Left colon (tissue), 2 donors: ENCODE measurements at places on chromosomes 7 and 10. TPM values are rescaled to one million over a fixed set of nuclear protein-coding genes. Genes with fewer than 3 reads are reported as not detected.

PDE6C gene
- not detected for total RNA-seq

DNA sequence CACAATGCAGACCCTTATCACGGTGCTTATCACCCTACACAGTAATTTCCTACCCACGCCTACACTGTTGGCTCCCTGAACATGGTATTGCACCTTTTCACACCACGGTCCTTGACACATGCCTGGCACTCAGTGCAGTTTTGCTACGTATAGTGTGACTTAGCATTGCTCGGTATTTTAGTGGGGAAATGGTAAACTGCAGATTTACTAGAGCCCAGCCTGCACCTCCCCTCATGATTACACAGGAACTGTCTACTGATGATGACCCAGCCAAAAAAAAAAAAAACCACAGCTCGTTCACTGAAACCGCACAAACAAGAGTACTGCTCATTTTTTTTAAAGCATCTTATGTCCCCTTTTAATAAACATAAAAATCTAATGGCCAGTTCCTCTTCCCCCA, 124.2 kb upstream of the ZNF746 start:
- DNase-seq: no peak

DNA sequence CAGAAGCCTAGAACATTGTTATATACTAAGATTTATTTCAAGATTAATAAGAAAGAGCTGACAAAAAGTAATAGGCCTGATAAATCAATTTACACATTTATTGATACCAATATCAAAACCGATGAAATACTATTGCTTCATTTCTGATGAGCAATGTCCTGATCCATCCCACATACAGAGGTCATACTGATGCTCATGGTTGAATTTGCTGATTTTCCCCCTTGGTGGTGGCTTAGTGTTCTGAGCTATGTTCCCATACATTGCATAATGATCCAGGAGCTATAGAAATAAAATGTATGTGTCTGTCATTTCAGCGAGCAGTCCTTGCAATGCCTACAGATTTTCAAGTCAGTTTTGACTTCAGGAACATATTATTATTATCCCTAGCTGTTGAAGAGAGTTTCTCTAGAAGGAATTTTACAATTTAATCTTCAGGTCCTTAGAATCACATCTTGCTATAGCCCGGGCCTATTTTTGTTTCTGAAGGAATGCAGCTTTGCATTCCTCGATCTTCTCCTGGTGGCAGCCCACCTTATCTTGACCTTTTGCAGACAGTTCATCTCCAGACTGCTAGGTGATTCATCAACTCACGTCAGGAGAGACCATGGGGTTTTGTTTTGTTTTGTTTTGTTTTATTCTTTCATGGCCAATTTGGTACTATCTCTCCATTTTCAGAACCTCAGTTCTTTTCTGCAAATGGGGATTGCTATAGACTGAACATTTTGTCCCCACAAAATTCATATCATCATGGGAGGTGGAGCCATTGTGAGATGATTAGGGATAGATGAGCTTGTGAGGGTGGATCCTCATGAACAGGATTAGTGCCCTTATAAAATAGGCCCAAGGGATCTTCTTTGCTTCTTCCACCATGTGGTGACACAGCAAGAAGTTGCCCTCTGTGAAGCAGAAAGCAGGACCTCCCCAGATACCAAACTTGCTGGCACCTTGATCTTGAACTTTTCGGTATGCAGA, 465.6 kb upstream of the IGFBP3 start:
- DNase-seq: no peak

DNA sequence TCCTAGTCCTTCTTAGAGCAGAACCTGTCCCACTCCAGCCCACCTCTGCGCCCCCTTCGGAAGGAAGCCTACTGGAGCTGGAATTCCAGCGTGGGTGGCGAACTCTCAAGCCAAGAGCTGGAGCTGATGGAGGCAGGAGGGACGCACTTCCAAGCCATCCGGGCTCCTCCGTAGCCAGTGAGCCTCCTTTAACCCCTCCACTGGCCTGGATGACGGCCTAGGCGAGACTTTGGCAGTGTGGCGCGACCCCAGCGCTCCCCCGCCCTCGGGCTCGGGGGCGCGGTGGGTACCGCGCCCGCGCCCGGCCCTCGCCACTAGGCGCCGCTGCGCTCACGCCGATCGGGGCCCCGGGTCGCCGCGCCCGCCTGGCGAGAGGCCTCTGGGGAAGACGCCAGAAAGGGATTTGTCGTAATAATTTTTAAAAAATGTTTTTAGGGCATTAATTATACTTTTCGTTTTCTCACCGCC, 5.1 kb upstream of the EMX2 start:
- no peak for DNase-seq

RABGEF1 gene
- 25.3 TPM for total RNA-seq

DNA sequence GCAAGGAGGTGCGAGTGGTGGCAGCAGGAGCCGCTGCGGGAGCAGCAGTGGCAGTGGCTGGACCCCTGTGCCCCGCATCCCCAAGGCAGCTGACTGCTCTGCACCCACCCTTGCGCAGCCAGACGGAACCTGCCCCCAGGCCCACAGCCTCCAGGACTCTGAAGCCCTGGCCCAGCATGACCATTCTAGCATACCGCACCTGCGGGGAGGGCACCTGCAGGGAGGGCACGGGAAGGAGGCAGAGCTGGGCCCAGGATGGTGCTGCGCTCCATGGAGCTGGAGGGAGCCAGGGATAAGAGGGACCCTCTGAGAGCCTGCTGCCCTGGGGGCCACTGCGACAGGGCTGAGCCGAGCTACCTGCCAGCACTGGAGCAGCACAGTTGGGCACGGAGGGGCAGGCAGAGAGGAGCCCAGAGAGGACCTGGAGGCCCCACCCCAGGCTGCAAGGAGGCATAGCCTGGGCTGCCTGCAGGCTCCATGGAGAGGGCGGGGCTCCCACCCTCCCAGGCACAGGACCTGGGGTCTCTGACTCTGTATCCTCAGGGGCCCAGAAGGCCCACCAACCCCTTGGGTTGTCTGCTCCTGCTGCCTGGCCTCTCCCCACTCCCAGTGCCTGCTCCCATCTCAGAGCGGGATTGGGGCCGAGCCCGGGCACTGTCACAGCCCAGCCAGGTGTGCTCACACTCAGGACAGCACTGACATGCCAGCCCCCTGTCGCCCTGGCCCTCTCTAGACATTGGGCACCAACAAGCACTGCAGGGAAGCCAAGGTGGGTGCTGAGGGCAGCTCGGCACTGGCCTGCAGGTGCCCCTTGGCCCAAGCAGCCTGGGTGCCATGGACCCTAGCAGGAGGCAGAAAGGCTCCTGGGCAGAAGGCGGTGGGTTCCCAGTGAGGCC, 87.6 kb downstream of the HTR7 start:
- DNase-seq: no peak

TCAF1 gene
- 44.4 TPM for total RNA-seq

DNA sequence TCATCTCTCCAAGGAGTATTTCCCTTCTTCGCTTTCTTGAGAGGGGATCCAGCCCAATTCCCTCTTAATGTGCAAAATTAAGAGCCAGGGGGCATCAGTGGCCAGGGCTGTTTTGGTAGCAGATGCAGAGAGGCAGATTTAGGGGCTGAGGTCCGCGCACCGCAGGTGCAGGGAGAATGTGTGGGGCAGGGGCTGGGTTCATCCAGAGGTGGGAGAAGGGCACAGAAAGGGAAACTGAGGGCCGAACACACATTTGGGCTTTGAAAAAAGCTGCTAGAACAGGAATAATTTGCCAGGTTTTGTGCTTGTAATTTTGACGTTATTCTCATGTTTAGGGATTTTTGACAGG, 6.5 kb upstream of the SHH start:
- no peak for DNase-seq

PON1 gene
- total RNA-seq: not detected

GRCh38 chr7:13749636-13750035, 239.8 kb downstream of the ETV1 start:
- DNase-seq: no peak

CCDC172 gene
- not detected for total RNA-seq

DNA sequence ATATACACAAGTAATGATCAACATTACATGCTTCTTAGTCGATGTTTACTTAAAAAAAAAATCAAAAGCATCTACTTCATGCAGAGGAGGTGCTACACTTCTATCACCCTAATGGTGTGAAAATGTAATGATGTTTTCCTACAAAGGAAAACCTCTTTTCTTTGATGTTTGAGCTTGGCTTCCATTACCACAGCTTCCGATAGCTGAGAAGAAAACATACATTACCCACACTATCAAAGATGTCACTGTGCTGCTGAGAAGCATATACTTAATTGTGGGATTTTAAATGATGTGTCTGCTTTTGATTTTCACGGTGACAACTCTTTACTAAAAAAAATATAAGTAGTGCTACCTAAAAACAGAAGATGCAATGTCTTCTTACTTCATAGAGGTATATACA, 200.2 kb upstream of the PHF14 start:
- DNase-seq: no peak

SRGN gene
- total RNA-seq: 38.0 TPM

INA gene
- total RNA-seq: 0.18 TPM

DNA sequence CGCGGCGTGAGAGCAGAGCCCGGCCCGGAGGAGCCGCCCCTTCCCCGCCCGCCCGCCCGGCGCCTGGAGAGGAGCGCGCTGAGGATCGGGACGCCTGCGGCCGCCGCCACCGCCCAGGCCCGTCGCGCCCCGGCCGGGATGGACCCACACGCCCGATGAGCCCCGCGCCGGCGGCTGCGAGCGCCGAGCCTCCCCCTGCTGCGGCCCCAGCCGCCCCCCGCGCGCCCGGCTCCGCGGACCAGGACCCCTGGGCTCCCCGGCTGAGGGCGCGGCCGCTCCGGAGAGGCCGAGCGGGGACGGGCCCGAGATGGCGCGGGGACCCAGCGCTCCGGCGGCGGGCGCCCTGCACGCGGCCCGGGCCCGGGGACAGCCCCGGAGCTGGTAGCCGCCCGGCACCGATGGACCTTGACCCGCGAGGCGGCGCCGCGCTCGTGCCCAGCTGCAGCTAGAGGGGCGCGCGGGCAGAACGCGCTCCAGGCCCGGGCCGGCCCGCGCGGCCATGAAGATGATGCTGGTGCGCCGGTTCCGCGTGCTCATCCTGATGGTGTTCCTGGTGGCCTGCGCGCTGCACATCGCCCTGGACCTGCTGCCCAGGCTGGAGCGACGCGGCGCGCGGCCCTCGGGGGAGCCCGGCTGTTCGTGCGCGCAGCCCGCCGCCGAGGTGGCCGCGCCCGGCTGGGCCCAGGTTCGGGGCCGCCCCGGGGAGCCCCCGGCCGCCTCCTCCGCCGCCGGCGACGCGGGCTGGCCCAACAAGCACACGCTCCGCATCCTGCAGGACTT, 520 bp downstream of the FAM20C start:
- DNase-seq: no peak

BMPR1A gene
- total RNA-seq: 50.9 TPM

GRCh38 chr10:105725007-105725406, 1083.9 kb downstream of the SORCS3 start:
- DNase-seq: no peak
